ENCODE measurements at places on chromosomes 12 and 14.

DNA sequence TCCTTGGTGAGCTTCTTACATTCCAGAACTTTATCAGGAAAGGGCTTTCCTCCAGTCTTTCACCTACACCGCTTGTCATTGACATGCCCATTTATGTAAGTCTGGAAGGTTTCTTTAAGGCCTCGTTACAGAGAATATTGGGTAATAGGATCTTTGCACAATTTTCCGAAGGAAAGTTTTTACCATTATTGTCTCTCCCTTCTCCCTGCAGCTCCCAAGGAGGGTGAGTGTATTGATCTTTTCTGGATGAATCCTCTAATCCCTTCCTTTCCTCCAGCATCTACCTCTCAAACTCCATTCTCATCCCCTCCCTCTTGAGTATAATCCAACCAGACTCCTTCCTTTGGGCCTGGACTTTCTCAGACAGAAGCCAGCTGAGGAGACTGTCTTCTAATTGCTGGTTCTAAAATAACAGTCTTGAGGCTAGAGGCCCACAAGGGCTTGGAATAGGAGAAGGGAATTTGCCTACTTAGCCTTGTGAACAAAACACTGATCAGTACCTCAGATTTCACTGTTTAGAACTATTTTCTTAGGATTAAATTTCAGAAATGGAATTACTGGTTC, 21.8 kb downstream of the WNK1 start:
- no peak for DNase-seq

DNA sequence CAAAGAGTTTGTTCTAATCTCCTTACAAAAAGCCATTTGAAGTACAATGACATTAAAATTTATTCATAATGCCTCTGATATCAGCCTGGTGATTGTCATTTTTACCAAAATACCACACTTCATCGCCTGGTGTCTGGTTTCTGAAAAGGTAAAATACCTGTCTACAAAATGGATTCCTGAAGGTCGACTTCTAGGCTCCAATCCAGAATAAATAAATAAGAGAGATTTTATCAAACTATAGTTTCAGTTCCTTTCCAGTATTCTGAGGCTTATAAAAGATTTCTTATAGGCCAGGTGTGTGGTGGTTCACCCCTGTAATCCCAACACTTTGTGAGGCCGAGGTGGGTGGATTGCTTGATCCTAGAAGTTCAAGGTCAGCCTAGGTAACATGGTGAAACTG, 340.7 kb downstream of the SLC16A7 start:
- DNase-seq = no peak

DNA sequence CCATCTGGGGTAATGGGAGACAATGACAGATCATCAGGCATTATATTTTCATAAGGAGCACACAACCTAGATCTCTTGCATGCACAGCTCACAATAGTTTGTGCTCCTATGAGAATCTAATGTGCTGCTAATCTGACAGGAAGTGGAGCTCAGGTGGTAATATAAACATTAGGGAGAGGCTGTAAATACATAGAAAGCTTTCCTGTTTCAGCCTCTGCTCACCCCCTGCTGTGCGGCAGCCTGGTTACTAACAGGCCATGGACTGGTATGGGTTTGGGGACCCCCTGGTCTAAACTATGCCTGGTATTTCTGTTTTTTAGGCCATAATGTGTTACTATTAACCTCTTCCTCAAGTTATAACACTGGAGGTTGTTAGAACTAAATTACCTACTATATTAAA, 1373.7 kb downstream of the LRFN5 start:
- DNase-seq = no peak

DNA sequence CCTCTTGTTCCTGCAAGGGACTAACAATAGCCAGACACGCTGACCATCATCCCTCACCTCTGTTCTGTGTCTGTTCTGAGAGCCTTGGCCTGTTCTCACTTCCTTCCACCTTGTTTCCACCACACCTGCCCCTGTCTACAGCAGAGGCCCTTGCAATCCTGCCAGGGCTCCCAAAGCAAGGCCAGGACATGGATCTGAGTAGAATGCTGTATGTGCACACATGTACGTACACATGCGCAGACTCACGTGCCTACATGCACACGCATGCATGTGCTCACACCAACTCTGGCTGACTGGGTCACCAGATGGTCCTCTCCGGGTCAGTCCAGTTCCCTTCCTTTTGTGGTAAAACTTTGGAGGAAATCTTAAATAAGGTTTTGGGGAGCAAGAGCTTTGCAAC, 133.0 kb upstream of the C14orf180 start:
- DNase-seq = no peak

GRCh38 chr12:42002563-42002962, 142.1 kb downstream of the GXYLT1 start:
- no peak for DNase-seq

DNA sequence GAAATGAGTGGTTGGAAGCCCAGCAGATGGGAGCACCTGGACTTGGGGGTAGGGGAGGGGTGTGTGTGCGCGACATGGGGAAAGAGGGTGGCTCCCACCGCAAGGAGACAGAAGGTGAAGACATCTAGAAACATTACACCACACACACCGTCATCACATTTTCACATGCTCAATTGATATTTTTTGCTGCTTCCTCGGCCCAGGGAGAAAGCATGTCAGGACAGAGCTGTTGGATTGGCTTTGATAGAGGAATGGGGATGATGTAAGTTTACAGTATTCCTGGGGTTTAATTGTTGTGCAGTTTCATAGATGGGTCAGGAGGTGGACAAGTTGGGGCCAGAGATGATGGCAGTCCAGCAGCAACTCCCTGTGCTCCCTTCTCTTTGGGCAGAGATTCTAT, 9.2 kb downstream of the GABARAPL1 start:
- no peak for DNase-seq

DNA sequence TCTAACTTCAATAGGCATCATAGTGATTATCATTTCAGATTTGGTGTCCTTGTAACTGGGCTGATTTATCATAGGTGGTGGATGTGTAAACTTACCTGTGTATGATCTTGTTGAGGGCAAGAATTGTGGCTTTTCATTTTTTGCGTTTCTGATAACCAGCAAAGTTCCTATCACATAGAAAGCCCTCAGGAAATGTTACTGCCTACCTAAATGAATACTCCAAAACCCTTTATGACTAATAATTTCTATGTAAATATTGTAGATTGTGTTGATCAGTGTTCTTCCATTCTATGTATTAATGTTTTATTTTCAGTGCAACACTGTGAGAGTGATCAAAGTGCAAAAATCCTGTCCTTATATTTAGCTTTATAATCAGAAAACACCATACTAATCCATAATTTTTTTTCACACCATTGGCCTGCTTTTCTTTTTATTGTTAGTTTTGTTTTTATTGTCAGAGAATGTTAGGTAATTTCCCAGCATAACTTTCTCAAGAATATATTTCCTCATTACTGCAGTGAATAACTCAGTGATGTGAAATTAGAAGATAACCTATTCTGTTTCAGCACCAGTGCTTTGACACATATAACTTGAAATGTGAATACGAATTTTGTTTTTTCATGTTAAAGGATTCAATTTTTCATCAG, 94.1 kb downstream of the GPHN start:
- DNase-seq = no peak

DNA sequence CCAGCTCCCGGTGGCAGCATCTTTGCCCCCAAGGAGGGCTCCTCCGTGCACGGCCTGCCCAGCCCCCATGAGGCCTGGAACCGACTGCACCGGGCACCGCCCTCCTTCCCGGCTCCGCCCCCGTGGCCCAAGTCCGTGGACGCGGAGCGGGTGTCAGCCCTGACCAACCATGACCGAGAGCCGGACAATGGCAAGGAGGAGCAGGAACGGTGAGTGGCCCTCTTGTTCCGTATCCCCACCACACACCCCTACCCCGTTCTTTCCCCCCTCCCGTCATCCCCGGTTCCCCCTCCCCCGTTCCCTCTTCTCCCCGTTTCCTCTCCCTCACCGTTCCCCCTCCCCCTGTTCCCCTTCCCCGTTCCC, 28.3 kb downstream of the LRCOL1 start:
- DNase-seq = no peak

GRCh38 chr12:68279227-68280054, 26.0 kb upstream of the IL22 start:
- no peak for DNase-seq

- DNase-seq = no peak
Observed at GRCh38 chr14:73125169-73125588, 11.1 kb upstream of the PSEN1 start.

GRCh38 chr12:32501835-32502333, 102.5 kb downstream of the FGD4 start:
- no peak for DNase-seq

- DNase-seq = no peak
Observed at GRCh38 chr12:95096852-95097251, 23.4 kb upstream of the NR2C1 start.

DNA sequence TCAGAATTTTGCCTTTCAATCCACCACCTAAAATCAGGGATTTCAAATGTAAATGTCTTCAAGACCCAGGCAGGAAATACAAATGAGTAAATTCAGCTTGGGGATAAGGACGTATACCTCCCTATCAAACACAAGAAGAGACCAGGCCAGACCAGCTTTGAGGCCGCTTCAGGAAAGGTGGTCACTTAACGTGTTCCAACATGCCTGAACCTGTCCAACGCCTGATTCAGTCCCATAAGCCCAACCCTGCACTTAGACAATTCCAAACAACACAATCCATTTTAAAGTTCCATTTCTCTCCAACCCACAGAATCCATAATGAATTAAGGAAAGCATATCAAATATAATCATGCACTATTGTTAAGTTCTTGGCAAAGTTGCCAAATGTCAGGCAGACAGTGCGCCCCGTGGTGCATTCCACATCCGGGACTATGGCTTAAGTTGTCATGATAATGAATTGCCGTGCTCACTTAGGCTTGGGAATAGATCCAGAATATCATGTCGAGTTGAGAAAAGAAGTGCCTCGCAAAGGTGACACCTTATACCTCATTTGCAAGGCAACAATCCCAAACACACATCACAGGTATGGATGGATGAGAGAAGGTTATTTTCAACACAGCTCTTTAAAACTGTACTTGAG, 35.5 kb downstream of the CCDC60 start:
- DNase-seq = no peak

DNA sequence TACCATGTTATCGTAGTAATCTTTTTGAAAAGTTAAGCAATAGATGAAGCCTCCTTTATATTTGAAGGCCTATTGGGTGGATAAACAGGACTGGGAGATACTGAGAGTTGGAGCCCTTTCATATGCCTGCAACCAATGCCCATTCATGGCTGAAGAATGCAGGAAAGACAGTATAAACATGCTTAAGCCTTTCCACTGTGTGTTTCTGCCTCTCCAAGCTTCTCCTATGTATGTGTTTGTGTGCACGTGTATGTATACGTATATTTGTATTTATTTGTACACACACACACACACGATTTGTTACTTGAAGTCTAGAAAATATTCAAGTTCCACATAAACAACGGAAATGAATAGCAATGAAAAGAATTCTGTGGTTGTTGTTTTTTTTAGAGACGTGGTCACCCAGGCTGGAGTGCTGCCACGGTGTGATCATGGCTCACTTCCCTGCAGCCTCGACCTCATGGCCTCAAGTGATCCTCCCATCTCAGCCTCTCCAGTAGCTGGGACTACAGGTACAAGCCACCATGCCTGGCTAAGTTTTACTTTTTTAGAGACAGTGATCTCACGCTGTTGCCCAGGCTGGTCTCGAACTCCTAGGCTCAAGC, 1453.5 kb downstream of the AACS start:
- DNase-seq = no peak

GRCh38 chr12:27953817-27954216, 18.7 kb downstream of the PTHLH start:
- DNase-seq = no peak

DNA sequence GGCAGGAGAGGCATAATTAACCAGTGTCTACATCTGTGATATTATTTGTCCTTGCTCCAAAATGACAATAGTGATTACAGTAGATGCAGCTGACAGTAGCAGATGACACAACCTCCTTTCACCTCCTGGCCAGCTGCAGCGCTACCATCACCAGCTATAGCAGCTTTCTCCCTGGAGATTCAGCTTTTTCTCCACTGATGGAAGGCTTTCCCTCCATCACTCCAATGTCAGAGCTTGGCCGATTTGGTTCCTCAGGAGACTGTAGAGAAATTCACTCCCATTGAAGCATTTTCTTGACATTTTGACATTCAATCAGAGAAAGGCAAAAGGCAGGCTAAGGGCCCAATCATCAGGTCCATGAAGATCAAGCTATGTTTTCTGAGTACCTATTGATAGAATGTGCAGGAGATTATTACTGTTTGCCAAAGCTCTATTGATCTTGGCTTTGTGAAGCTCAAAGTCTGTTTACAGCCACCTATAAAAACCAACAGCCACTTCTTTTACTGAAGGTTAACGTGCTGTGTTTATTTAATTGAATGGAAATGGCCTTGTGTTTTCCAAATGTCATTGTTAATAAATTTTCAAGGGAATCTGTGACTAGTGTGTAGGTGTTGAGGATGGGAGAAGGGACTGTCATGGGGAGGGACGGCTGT, 785.1 kb downstream of the DIO2 start:
- DNase-seq = no peak

DNA sequence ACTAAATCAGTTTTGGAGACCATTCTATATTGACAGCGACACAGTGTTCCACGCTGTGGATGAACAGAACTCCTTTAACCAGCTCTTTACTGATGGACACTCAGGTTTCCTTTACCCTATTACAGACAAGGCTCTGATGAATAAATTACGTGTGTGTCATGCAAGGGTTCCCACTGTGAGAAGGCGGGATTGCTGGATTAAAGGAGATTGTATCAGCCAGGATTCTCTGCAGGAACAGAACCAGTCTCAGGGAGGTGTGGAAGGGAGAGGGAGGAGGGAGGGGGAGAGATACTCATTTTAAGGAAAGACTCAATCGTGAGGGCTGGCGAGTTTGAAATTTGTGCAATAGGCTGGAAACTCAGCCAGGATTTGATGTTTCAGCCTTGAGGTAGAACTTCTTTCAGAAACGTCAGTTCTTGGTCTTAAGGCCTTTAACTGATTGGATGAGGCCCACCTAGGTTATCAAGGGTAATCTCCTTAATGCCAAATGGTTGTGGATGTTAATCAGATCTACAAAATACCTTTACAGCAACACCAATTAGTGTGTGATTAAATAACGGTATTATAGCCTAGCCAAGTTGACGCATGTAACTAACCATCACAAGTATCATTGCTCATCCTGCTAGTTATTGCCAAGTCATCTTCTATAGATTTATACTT, 104.0 kb downstream of the GCH1 start:
- no peak for DNase-seq

GRCh38 chr12:166425-167075, 47.4 kb downstream of the SLC6A12 start:
- no peak for DNase-seq

DNA sequence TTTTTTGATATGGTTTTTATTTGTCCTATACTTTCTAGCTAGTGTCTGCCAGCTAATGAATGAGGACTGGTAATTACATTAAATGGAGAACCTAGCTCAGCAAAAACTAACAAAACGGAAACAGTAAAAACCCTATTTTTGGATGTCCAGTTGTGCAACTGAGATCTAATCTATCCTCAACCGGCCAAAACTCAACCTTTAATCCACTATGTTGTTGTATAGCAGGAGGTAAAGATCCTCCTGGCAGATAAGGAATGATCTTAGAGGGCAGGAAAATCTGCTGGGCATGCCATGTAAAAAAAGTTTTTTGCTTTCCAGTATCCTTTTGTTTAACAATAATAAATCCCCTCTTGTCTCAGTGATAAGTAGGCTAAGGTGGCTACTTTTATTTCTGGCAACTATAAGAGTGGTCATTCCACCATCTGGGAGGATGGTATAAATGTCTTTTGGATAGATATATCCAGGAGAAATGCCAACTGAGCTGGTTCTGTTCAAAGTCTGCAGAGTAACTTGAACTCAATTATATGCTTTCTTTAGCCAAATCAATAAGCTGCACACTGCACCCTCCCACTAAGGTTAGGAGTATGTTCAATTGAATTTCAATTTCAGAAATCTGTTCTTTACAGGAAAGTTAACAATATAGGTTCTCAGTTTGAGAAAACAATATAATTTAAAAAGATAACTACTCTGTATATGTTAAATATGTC, 40.1 kb downstream of the WASHC3 start:
- no peak for DNase-seq

Measured in thoracic aorta (tissue), 2 donors.